ENCODE measurements at places on chromosomes 12 and 14. TPM values are rescaled to one million over a fixed set of nuclear protein-coding genes. Genes with fewer than 3 reads are reported as not detected.

The GPR135 gene
- 0.23 TPM for total RNA-seq

The AMN gene
- total RNA-seq = 0.15 TPM

The CD163 gene
- not detected for total RNA-seq

The FGF23 gene
- total RNA-seq = not detected

The DIP2B gene
- total RNA-seq = 20.8 TPM

The METTL3 gene
- total RNA-seq = 29.0 TPM

The CMA1 gene
- not detected for total RNA-seq

The CLEC2A gene
- total RNA-seq = not detected

The TEAD4 gene
- 34.2 TPM for total RNA-seq

The SERPINA12 gene
- total RNA-seq = not detected
